ENCODE measurements at places on chromosomes 1 and 21. TPM values are rescaled to one million over a fixed set of nuclear protein-coding genes. Genes with fewer than 3 reads are reported as not detected.

Gene APOBEC4
- total RNA-seq: not detected

DNA sequence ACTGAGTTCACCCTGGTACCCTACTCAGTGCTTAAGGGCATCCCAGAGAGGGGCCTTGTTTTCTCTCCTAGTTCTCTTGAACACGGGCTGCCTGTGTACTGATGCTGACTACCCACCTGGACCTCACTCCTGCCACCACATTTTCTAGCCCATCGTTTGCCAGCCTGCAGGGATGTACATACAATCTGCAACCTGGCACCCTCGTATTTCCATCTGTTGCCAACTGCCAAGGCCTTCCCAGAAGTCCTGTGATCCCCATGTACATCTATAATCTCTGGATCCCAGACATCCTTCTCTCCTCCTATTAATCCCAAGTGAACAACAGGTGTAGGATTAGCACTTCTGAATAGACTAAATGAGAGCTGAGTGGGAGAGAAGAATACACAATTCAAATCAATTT, 212.0 kb downstream of the SLC45A1 start:
- no peak for DNase-seq

Gene SLAMF9
- not detected for total RNA-seq

- DNase-seq: no peak
Observed at GRCh38 chr21:42406866-42407265, 3.2 kb downstream of the UBASH3A start.

Gene CREG1
- total RNA-seq: 78.5 TPM

Gene TCHHL1
- not detected for total RNA-seq

Gene SH3BP5L
- total RNA-seq: 22.2 TPM

DNA sequence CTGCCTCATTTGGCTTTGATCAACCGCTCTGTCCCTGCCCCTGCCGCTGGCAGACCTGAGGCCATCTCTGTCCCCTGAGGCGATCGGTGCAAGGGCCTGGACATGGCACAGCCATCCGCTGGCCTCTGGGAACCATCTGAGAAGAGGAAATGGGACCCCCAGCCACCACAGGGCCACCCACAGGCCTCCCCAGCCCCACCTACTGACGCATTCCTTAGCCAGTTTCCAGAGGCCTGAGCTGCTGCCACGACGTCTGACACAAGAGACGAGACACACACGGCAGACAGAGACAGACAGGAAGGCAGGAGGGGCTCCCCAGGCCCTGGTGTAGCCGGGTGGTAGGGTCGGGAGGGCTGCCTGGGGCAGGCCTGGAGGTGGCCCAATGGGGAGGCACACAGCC, 37.3 kb upstream of the EDN2 start:
- DNase-seq: no peak

Gene TMEM167B
- 31.5 TPM for total RNA-seq

DNA sequence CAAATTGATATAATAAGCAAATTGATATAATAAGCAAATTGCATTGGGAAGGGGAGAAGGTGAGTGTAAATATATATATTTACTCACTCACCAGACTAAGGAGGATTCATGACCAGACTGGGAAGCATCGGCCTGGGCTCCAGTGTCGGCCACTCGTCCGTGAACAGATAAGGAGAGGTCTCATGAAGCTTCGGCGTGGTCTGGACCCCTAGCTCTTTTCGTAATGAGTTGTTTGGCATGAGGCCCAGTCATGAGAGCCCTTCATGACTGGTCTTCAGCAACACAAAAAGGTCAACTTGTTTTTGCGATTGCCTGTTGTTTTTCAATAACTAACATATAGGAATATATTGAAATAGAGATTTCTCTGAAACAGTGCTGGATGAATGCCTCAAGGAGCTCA, 222.9 kb upstream of the KCNK2 start:
- DNase-seq: no peak

GRCh38 chr1:48498096-48498791, 26.2 kb upstream of the SPATA6 start:
- DNase-seq: peak; percentile 90
